Progenitor cell of endocrine pancreas (in vitro differentiated cells): ENCODE measurements at places on chromosomes 12 and 14.

- no peak for DNase-seq
Observed at GRCh38 chr12:7354529-7354928, 50.7 kb downstream of the ACSM4 start.

DNA sequence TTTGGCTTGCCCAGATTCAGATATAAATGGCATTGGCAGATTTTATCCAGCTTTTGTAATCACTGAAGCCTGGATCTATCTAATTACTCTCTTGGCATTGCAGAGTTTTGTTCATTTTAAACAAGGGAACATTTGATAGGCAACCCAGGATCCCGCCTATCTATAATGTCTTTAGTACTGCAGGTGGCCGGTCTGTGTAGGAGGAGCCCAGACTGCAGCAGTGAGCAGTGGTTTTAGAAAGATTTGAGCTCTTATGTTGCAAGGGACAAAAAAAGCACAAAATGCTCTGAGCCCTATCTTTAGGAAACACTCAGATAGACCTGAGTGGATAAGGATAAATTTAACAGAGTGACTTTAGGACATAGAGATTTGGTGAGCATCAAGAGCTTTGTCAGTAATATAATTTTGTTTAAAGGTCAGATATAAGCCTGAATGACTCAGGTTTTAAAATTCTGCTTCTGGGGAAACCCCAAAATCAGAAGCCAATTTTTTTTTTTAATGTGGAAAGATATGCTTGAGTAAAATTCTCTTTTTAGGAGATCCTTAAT lies 165.5 kb downstream of the SLC5A8 start:
- no peak for DNase-seq

DNA sequence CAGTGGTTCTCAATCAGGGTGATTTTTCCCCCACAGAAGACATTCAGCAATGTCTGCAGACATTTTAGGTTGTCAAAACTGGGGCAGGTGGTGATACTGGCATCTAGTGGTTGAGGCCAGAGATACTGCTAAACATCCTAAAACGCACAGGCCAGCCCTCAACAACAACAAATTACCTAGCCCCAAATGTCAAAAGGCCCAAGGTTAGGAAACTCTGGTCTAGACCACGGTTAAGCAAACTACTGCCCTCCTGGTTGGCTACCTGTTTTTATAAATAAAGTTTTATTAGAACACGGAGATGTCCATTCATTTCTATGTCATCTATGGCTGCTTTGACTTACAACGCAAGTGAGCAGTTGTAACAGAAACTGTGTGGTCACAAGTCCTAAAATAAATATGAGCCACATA lies 186.7 kb downstream of the EFCAB11 start:
- no peak for DNase-seq

GRCh38 chr12:93089805-93090569 lies 160.9 kb upstream of the EEA1 start:
- DNase-seq: no peak

- no peak for DNase-seq
Observed at GRCh38 chr14:40362856-40363255, 930.6 kb upstream of the FBXO33 start.

GRCh38 chr14:20792556-20792955 lies 10.1 kb downstream of the RNASE1 start:
- DNase-seq: no peak

- no peak for DNase-seq
Observed at GRCh38 chr12:13173012-13173932, 23.3 kb upstream of the EMP1 start.

GRCh38 chr12:128818065-128819022 lies 5.4 kb downstream of the SLC15A4 start:
- no peak for DNase-seq

DNA sequence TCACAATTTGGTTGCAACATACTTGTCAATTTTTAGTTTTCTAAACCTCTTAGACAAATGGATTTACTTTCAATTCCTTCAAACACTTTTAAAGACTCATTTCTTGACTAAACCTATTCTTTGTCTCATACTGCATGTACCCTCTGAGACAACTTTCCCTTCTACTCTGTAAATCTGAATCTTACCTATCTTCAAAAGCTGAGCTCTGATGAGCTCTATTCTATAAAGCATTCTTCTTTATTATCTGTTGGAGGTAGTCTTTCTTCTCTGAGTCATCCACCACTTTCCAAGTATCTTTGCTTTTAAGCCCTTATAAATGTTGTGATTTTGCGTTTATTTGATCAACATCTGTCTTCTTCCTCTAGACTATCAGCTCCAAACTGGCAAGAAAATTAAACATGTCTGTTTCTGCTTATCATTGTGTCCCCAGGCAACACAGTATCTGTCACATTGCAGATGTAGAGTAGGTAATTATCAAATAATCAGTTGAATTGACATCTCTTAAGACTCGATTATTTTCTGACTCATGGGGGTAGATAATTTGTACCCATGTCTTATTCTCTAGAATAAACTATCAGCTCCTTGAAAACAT lies 265.6 kb upstream of the FAR2 start:
- DNase-seq: no peak

- DNase-seq: peak; percentile 37
Observed at GRCh38 chr14:73269729-73270531, 32.6 kb downstream of the PAPLN start.

DNA sequence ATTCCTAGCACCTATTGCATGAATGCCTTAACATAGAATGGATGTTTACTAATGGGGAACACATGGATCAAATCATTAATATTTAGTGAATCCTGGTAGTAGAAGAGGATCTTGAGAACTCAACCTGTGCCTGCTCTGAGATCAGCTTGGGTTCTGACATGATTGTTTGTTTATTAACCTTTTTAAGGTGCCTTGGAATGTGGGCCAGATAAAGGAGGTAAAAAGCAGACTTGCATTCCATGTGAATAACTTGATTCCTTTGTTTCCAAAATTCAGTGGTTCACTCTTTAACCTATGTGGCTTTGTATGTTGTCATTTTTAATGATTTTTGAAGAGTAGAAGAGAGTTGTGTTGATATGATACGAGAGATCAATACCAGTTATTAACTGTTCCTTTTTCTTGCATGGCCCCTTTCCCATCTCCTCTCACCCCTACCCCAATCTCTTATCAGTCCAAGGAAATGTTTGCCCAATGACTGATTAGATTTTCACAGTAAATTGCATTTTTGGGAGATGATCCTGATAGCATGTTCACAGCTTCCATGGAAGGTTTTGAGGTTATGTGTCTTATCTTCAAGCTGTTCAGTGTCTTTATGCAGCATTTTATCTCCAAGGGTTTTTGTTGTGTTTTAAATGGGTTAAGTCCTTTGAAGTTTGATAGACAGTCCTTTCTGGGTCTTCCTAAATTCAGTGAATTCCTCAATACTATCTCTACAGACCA lies 193.7 kb upstream of the FRMD6 start:
- no peak for DNase-seq

- DNase-seq: no peak
Observed at GRCh38 chr12:5066251-5066650, 22.6 kb downstream of the KCNA5 start.

GRCh38 chr14:36048667-36049066 lies 127.9 kb downstream of the PTCSC3 start:
- DNase-seq: no peak

GRCh38 chr14:20516921-20517320 lies 11.6 kb downstream of the RNASE10 start:
- no peak for DNase-seq

DNA sequence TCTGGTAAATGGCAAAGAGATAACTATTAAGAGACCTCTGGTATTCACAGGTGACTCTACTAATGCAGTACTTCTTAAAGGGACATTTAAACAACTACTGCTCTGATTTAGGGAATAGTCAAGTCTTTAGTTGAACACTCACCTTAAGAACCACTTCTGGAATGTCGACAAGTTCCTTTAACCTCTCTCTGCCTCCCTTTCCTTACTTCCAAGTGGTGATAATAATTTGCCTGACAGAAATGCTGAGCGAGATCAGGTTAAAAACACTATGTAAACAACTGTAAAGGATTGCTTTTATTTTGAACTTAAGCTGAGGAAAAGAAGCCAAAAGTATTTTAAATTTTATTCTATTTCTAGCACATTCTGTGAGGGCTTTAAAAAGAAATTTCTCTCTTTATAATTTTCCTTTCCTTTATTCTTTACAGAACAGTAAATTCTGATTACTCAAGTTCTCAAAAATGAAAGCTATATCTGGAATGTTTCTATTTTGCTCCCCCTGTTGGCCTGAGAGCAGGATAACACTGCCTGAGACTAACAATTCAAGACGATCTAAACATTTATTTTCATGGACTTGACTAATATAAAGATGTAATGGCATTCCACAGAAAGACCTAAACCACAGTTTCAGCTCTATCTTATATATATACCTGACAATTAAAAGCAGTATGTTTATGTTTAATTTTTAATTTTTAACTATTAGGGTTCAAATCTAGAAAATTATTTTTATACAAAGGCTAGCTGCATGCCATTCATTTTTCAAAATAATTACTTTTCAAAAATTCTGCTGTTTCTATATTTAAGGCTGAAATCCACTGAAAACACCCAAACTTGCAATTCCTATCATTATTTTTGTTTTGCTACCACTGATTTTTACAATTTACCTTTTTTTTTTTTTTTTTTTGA lies 29.2 kb downstream of the ZCCHC8 start:
- no peak for DNase-seq

GRCh38 chr14:75886636-75887348 lies 95.0 kb downstream of the TGFB3 start:
- DNase-seq: no peak

DNA sequence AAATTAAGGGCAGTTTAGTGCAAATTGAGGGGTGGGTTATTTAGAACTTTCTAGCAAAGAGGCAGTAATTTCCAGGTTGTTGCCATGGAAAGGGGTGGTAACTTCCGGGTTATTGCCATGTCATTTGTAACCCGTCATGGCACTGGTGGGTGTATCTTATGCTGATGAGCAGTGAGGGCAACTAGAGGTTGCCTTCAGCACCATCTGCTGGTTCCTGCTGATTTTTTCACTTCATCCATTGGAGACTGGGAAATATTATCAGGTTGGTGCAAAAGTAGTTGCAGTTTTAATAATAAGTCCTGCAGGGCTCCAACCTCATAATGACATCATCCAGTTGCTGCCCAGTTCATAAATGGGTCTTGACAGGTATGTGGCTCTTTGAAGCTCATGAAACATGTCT lies 24.4 kb upstream of the SERPINA4 start:
- DNase-seq: no peak

DNA sequence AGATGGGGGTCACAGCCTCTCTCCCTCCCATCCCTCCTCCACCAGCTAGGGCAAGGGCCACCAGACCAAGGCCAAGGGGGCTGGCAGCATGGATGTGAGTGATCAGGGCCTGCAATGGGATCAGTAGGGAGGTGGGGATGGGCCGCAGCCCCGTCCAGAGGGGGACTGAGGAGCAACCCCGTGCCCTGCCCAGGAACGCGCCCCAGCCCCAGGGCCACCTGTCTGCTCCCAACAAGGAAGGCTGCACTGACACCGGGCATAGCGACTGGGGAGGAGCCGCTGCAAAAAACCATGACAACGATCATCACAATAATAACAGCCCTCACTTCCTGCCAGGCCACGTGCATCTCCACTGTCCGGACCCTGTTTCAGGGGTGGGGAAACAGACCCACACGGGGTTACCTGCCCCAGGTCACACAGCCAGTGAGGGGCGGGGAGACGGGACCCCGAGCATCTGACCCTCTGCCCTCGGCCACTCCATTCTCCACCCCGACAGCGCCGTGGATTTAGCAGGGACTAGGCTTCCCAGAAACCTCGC lies 24.3 kb downstream of the NCOR2 start:
- no peak for DNase-seq

GRCh38 chr12:133201888-133202287 lies 20.6 kb downstream of the ZNF268 start:
- DNase-seq: no peak

- DNase-seq: peak; percentile 12
Observed at GRCh38 chr14:23483236-23483854, 13.8 kb downstream of the NGDN start.

DNA sequence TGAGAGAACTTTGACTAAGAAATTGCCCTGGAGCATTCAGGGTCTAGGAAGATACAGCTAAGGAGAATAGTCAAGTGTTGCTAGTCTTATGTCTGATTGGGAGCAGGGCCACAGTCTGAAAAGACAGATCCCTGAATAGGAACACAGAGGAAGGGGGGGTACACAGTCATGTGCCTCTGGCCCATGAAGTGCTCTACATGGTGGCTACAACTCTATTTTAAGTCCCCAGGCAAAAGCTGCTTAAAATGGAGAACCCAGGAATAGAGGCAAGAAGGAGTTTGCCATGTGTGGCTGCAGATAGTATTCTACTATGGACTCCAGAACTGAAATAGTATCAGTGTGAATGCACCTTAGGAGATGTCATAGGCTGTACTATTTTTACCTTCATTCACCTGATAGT lies 118.0 kb upstream of the NPAS3 start:
- DNase-seq: no peak

- DNase-seq: no peak
Observed at GRCh38 chr12:74689071-74689655, 151.5 kb downstream of the ATXN7L3B start.

- no peak for DNase-seq
Observed at GRCh38 chr12:34343766-34344165, 321.5 kb downstream of the ALG10 start.

GRCh38 chr12:114294303-114294685 lies 111.7 kb downstream of the TBX5 start:
- no peak for DNase-seq

DNA sequence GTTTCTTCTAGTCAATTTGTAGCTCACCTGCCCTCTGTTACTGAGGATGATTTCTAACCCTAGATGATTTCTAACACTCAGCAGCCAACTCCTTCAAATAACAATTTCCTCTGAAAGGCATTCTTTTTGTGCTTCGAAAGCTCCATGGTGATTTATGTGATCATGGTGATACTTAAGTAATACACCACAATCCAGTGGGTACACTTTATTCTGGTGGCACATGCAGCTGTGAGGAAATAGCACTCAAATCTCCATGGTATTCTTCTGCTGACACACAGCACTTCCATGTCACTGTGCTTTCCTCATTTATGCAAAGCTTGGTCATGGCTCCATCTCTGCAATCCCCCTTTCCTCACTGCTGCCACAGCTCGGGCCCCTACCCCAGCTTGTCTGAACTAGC lies 73.7 kb downstream of the PTPN21 start:
- no peak for DNase-seq

DNA sequence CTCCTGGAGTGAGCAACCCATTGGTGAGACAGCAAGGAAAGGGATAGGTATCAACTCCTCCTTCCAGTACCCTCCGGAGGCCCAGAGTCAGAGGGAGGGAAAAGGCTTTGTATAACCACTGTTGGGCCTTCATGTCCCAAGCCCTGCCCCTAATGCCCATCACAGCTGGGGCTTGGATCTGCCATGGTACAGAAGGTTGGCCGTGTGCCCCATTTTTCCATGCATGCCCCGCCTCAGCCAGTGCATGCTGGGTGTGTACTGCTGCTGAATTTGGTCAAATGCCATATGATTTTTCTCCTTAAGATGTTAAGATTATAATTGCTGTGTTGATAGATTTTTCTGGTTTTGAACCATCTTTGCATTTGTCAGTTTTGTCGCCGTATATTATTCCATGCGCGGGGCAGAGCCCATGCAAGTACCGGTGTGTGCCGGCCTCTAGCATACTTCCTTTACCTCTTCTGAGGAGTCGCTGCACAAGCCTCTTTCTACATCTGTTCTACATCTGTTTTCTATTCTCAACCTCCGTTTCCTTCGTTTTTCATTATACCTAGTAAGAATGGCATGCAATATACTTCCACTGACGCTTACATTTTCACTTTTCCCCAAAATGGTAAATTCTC lies 26.6 kb downstream of the PPP2R5C start:
- no peak for DNase-seq

- no peak for DNase-seq
Observed at GRCh38 chr12:127688906-127689428, 578.0 kb upstream of the TMEM132C start.

- no peak for DNase-seq
Observed at GRCh38 chr14:97057238-97058073, 260.3 kb downstream of the VRK1 start.

GRCh38 chr12:39402922-39403321 lies 40.0 kb downstream of the KIF21A start:
- DNase-seq: no peak
